ENCODE measurements at places on chromosomes 13 and 19.

DNA sequence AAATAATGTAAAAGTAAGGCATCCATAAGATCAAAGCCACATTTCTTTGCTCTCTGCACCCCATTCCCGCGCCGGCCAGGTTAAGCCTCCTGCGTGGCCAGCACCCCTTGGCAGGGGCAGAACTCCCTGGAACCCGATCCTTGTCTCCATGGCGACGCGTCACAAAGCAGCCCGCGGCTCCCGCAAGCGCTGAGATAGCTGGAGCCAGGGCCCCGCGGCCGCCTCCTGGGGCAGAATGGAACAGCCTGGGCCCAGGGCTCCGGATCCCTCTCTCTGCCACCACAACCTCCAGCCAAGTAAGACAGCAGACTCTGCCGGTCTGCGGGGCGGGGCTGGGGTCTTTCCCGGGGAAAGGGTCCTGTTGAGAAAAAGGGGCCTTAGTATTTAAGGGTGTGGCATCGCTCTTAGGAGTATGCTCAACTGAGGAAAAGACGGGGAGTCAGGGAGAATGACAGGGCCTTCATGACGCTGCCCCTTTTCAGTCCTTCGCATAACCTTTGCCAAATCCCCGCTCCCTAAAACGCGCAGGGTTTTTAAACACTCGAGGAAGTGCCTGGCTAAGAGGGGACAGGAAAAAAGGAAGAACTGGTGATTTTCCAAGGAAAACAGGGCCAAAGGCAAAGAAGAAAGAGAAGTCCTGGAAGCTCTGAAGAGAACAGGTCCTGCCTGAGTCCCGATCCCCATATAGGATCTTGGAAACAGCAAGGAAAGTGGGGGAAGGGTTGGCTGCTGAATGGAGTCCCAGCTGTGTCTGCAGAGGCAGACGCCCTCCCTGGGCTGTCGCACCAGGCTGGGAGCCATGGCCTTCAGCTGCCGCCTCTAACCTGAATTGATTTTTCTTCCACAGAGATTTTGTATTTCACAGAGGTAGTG lies at the start of gene TEX26:
TEX26 (plus strand) TSS at position 176 of the 873 bp plus-strand sequence; CDS start at position 236, 60 bp downstream.
- no peak for DNase-seq

DNA sequence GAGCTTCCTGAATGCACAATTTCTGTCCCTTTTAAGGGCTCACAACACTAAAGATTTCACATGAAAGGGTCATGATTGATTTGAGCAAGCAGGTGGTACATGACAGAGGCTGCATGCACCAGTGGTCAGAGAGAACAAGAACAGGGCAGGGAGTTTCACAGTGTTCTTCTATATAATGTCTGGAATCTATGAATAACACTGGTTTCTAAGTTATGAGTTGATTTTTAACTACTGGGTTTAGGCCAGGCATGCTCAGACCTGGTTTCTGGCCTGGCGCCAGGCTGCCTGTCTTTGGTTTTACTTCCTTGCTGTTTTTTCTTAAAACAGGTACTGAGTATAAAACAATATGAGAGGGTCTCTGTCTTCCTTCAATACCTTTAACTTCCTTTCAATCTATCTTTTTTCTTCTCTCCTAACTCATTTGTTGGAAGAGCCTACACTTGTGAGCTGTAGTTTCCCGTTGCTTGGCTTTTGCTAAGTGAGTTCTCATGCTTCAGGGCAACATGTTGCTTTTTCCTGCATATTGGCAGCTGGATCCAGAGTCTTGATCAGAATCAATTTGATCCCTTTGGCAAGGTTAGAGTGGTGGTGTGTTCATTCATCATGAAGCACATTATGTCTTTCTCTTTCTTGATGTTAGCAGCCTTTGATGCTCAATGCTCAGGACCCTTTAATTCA lies 38.5 kb upstream of the FGF14 start:
- no peak for DNase-seq

DNA sequence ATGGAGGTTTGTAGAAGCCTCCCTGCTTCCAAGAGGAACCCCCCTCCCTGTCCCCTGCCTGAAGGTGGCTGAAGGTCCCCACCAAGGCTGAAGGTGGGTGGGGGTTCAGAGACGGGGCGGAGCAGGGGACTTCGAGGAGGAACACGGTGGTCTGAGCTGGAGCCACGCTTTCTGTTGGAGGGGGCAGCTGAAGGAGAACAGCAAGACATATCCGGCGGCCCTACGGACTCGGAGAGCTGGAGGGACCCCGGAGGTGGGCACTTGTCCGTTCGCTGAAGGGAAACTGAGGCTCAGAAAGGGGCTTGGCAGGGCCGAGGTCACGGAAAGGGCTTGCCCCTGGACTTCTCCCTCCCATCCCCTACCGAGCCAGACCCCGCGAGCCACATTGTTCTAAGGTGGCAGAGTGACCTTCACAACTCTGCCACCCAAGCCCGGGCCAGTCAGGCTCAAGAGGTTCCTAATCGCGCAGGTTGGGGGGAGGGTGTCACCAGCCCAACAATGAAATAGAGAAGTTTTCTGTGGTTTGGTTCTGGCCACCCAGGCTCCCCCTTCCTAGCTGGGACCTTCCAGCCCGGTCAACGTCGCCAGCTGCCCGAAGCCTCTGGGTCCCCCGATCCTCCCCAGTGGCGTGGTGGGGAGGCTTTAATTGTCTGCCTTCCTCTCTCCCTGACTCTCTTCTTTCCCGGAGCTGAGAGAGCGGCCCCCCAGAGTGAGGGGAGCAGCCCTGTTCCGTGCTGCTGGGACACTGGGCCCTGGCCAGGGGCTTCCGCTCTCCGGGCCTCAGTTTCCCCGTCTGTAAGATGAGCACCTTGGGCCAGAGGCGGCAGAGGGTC lies 15.5 kb upstream of the KCNN1 start:
- peak; percentile 41 for DNase-seq

DNA sequence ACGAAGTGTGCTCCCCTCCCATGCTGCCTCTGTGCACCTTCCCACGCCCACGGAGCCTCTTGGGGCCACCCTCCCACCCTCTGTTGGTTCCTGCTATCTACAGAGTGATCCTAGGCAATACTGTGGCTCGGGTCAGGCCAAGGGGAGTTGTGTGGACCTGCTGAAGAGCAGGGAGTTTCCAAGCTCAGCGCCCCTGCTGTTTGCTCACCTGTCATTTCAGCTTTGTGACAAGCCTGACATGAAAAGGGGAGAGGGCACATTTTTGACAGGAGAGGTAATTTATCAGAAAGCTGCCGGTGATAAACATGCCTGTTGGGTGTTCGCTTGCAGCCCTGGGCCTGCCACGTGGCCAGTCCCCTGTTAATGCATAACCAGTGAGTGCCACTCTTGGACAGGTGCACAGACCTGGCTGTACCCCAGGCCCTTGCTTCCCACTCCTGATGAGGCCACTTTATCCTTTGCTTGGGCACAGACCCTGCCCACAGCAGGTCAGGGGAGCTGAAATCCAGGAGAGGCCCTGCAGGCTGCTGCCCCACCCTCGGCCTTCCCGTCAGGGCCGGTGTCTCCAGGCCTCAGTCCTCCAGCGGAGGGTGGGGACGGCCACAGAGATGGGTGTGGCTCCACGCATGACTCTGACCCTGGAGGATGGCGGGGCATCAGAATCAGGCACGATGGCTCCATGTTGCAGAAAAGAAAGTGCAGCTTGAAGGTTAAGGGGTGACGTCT lies 201.5 kb upstream of the GPR12 start:
- DNase-seq: peak; percentile 68

- no peak for DNase-seq
Observed at GRCh38 chr13:66950666-66951065, 279.5 kb downstream of the PCDH9 start.

DNA sequence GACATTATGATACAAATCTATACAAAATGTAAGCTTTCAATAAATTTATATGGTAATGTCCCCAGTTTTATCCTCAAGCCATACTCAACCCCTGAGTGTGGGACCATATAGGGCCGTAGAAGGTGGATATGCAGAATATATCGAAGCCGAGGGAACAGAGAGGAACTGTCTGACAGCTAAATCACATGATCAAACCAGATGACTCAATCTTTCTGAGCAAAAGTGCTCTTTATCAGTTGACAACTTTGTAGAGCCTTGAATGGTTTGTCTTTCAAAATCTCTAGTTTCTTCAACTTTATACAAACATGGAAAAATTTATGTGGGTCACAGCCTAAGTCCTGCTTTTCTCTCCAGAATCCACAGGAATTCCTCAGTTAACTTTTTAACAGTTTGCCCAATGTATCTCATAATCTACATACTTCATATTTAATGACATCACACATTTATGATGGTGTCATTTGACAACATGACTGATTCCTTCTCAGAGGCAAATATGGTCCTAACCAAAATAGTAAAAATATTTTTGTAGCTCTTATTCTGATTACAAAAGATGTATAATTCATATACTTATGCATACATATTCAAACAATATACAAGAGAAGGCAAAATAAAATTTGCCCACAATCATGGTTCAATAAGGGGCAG lies 673.0 kb upstream of the GPC6 start:
- DNase-seq: no peak

DNA sequence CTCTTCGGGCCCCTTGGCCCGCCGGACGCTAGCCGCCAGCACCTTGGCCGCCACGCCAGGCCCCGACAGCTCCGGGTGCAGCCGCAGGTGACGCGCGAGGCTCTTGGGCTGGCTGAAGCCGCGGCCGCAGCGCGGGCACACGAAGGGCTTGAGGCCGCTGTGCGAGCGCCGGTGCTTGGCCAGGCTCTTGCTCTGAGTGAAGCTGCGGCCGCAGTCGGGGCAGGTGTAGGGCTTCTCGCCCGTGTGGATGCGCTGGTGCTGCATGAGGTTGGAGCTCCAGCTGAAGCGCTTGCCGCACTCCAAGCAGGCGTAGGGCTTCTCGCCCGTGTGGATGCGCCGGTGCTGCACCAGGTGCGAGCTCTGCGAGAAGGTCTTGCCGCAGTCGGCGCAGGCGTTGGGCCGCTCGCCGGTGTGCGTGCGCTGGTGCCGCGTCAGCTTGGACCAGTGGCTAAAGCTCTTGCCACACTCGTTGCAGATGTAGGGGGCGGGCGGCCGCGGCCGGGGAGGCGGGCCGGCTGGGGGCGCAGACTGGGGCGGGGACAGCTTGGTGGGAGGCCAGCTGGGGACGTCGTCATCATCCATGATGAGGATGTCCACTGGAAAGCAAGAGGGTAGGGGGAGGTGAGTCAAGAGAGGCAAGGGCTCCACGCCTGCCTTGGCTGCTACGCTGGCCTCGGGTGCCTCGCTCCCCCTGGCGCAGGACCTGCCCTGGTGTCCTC lies 32.4 kb downstream of the ZNF787 start:
- DNase-seq: no peak

DNA sequence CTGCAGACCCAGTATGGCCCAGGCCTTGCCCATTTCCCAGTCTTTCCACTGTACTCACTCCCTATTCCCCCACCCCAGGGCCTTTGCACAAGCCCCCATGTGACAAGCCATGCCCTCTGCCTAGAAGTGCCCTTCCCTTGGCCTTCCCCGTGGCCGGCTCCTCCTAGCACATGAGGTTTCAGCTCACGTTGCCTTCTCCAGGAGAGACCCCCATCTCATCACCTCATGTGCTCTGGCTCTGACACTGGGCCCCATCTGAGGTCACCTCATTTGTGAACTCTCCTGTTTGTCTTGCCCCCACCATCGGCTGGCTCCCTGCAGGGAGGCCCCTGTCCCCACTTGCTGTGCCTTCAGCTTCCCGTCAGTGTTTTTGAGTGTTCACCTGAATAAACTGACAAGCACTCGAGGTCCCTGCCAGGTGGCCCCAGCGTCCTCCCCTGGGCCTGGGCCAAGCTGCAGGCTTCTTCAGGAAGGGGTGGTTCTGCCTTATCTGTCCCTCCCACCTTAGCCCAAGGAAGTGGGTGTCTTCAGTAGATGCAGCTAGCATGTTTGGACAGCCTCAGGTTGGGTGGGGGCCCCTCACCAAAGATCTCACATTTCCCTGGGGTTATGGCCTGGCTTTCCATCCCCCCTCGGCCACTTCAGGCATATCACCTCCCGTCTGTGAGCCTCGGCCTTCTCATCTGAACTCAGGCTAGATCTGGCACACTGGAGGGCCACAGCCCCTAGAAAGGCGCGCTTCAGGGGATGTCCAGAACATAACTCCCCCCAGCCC lies 3.8 kb upstream of the SLC25A42 start:
- DNase-seq: no peak

DNA sequence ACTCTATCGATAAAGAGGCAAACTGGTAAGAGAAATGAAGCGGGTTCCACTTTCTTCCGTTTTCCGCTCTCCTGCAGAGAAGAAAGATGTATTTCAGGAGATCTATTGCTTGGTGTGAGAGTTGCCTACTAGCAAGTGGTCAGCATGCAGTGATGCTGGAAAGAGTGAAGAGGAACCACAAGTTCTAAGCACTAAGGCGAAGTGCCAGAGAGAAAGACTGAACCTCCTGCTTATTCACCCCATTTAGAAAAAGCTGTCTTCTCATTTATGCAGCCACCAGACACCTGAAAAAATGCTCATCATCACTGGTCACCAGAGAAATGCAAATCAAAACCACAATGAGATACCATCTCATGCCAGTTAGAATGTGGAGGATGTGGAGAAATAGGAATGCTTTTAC lies 78.7 kb upstream of the GPC6 start:
- DNase-seq: peak; percentile 9

- peak; percentile 27 for DNase-seq
Observed at GRCh38 chr13:20219577-20219976, 12.5 kb downstream of the GJB6 start.

DNA sequence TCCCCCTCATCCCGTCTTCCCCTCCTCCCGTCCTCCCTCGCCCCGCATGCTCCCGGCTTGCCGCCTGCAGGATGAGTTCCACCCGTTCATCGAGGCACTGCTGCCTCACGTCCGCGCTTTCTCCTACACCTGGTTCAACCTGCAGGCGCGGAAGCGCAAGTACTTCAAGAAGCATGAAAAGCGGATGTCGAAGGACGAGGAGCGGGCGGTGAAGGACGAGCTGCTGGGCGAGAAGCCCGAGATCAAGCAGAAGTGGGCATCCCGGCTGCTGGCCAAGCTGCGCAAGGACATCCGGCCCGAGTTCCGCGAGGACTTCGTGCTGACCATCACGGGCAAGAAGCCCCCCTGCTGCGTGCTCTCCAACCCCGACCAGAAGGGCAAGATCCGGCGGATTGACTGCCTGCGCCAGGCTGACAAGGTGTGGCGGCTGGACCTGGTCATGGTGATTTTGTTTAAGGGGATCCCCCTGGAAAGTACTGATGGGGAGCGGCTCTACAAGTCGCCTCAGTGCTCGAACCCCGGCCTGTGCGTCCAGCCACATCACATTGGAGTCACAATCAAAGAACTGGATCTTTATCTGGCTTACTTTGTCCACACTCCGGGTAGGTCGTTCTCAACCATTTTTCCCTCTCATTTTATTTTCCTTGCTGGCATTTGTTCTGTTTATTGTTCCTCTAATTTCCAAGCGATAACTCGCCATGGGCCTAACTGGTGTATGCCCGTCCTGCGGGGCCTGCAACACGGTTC lies 29.8 kb downstream of the NFIX start:
- DNase-seq: no peak

GRCh38 chr19:51219307-51219706 lies 5.6 kb upstream of the CD33 start:
- DNase-seq: peak; percentile 54

- DNase-seq: peak; percentile 43
Observed at GRCh38 chr19:13396250-13397080, 109.8 kb downstream of the CACNA1A start.

DNA sequence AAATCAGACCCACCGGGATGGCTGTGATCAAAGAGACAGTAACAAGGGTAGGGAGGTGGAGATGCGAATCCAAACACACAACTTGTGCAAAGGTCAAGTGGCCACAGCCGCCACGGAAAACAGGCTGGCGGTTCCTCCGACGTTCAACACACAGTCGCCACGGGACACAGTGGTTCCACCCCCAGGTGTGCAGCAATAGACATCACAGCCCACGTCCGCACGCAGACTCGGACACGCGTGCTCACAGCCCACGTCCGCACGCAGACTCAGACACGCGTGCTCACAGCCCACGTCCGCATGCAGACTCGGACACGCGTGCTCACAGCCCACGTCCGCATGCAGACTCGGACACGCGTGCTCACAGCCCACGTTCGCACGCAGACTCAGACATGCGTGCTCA lies 70.1 kb downstream of the RASA3 start:
- DNase-seq: no peak
